ENCODE measurements at places on chromosomes 1 and 21. TPM values are rescaled to one million over a fixed set of nuclear protein-coding genes. Genes with fewer than 3 reads are reported as not detected.

DNA sequence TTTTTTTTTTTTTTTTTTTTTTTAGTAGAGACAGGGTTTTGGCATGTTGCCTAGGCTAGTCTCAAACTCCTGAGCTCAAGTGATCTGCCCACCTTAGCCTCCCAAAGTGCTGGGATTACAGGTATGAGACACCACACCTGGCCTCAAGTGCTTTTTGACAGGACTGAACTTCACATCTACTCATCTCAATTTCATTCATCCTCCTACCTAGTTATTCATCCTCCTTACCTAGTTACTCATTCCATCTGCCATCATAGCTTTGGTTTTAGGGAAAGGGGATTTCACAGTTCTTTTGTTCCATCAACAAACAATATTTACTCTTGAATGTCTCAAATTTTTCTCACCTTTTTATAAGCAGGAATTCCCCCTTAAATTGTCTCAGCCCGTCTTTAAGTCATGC lies 38.6 kb upstream of the RALGPS2 start:
- no peak for DNase-seq

DNA sequence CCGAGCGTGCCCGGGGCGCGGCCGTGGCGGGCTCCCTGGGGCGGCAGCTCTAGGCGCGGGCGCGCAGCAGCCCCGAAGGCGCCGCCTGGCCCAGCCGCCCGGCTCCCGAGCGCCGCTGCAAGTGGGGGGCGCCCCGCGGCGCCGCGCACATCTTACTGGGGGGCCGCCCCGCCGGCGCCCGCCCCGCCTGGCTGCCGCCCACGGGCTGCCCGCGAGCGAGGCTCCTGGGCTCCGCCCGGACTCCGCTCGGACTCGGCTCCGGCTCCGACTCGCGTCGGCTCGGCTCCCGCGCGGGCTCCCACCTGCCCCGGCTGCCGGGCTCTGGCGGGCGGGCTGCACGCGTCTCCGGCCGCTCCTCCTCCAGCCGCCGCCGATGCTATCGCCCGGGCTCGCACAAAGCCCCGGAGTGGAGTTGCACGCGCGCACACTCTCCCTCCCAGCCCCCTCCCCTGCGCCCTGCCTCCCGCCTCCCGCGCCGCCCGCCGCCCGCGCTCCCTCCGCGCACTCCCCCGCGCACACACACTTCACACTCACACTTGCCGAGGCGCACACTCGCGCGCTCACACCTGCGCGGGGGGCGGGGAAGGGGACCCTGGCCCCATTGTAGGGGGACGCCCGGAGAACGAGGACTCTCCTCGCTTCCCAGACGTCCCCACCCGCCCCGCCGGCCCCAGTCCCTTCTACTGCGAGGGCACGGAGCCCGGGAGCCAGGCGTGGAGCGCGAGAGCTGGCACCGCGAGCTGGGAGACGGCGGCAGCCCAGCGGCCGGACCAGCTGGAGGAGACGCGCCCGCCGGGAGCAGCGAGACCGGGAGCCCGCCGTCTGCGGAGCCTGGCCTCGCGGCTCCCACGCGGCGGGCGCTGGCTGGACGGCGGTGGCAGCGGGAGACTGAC lies at the start of gene GRIK3:
GRIK3 (minus strand) TSS at position 395 of the 893 bp plus-strand sequence. CDS start 407 bp downstream, outside the sequence.
- no peak for DNase-seq

DNA sequence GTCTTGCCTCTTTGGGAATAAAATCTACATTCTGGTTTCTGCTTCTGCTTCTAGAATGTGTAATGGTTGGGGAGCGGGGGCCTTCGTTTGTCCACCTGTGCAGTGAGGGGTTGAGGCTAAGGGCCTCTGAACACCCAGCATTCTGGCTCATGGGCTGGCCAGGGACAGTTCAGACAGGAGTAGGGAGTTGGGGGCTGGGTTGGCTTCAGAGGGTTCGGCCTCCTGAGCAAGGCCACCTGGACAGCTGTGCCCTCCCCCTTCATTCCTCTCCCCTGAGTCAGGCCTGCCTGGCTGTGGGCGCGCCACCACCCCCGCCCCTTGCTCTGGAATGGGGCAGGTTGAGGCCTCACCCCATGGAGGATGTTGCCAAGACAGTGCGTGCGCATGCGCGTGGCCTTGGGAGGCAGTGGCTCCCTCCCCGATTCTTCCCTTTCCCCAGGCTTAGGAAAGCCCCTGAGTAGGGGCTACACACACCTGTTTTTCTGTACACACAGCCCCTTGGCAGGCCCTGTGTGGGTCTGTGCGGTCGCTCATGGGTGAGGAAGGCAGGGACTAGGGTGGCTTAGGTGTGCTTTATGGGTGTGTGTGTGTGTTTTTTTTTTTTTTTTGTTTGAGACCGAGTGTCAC lies 57.0 kb downstream of the YARS1 start:
- peak; percentile 98 for DNase-seq

DNA sequence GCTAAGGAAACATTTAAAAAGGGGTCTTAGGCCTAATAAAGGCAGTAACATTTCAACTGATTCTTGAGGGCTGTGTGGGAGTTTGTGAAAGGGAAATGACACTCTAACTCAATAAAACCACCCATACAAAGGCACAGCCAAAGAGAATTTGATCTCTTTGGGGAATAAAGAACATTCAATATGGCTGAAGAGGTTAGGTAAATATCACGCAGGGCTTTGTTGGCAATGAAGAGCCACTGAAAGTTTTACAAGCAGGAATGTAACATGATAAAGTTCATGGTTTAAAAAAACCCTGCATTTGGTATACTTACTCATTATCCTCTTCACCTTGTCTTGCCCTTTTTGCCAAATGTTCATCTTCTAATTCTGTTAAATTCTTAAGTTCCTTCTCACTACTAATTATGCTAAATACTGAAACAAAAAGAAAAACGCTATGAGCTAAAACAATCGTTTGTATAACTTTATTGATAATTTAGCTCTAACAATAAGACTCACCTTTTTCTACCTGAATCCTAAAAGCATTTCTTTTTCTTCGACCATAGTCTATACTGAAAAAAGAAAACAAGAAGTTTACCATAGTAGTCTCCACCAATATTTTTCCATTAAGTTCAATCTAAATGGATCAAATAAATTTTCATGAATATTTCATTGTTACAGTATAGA lies 12.5 kb downstream of the NVL start:
- no peak for DNase-seq

DNA sequence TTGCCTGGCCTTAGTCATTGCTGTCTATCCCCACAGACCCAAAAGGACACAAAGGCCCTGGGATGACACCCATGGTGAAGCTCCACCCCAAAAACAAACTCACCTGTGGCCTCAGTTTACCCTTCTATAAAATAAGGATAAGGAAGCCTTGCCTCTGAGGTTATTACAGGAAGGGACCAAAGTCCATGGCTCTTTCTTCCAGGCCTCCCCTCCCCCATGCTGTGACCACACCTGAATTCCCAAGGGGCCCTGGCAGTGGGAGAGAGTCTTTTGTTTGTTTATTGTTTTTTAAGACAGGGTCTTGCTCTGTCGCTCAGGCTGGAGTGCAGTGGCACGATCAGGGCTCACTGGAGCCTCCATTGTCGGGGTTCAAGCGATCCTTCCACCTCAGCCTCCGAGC lies 10.5 kb upstream of the TNFRSF25 start:
- DNase-seq = peak; percentile 91

DNA sequence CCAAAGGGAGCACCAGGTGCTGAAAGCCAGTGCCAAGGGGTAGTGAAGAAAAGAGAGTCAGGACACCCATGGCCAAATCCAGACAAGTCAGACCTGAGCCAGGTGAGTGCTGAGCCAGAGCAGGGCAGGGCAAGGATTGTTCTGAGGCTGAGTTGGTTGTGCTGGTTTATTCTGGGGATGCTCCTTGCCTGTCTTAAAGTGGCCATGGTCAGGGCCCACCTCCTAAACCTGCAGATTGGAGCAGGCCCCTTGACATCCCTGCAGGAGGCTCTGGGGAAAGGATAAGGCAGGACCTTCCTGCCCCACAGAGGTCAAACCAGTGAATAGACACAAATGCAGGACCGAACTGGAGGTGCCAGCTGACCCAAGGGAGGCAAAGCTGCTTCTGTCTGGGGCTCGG lies 138.4 kb downstream of the HIVEP3 start:
- DNase-seq = no peak

DNA sequence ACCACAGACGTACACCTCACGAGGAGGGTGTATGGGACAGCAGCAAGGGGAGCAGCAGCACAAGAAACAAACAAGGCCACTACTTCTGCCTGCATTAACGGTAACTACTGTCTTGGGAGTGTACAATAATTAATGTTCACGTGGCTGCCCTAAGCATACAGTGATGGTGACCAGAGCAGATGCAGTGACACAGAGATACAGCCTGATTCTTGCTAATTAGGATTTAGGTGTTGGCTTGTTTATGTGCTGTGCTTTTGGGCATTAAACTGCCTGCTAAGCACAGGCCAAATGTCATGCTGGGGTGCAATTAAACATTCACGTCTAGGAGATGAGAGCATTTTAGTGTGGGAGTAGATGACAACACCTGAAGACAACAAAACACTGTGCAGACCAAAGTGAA lies 7.2 kb downstream of the ZNF669 start:
- DNase-seq = no peak

DNA sequence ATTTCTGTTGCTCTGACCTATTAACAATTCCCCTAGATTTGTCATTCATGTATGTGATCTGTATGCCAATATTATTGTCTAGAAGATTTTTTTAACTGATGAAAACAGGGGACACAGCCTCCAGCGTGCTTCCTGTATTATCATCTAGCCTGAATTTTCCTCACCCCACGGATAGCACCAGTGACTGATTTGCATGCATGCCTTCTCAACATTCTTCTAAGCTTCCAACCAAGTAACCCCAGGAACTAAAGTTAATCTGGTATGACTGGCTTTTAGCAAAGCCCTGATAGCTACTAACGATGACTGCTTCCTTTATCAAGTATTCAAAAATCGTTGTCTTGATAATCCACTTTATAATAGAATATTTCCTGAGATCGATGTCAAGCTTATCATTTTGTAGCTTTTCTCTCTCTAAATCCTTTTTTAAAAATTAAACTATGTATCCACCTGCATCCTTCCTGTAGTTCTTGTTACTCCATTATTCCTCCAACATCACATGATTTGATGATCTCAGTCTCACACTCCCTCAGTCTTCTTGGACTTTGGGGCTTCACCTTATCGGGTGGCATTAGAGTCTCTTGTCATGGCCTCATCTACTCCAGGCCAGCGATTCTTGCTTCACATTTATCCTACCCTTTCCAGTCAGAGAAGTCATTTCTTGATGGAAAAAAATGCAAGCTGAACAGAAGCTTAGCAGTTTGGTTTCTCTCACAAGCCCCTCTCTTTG lies 19.0 kb downstream of the BCAR3 start:
- peak; percentile 82 for DNase-seq

DNA sequence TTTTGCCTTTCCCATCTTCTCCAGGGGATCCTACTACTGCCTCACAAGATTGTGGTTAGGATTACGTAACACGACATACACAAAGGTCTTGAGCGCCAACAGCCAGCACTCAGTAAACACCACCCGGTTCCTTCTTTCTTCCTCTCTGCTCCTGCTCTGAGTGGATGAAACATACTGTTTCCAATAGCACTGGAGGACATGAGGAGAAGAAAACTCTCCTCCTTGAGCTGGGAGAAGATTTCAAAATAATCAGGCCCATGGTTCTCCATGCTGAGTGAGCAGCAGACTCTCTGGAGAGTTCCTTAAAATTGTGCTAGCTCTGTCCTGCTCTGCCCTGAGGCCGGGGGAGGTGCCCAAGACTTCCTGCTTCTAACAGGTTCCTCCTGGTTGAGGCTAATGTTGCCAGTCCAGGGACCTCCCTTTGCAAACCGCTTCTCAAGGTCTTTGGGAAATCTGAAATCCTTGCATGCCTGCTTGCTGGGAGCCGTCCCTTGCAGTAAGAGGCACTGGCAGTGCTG lies 29.4 kb upstream of the MX1 start:
- DNase-seq = peak; percentile 22

- DNase-seq = peak; percentile 88
Observed at GRCh38 chr1:80656014-80656636, 1144.6 kb upstream of the ADGRL2 start.

- DNase-seq = no peak
Observed at GRCh38 chr1:17999884-18000283, 107.7 kb upstream of the IGSF21 start.

DNA sequence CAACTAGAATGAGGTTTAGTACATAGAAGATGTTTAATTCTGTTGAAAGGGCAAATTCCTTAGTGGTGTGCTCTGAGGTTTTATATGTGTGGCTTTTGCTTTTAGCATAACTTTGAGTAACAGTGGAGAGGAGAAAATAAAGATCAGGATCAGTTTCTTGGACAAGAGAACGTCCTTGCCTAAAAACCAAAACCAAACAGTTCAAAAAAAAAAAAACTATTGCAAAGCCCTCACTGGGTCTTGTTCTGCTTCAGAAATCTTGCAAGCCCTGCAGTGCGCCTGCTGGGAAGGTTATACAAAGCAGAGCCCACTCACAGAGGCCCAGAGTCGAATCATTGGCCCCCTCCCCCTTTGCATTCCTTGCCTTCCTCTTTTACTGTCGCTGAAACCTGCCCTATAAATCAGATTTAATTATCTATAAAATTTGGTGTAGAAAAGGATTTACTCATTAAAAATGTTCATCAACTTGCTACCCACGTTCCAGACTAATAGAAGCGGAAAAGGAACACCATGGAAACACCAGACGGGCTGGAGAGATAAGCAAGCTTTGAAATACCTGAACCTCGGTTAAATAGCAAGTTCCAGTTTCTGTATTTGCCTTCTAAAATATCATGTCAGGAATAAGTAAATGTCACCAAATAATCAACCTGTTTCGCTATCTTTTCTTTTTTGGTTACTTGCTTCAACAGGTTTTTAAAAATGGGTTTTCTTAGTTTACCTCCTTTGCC lies 201.6 kb upstream of the PTBP2 start:
- DNase-seq = no peak

GRCh38 chr1:32997381-32997891 lies 32.8 kb upstream of the RNF19B start:
- no peak for DNase-seq

DNA sequence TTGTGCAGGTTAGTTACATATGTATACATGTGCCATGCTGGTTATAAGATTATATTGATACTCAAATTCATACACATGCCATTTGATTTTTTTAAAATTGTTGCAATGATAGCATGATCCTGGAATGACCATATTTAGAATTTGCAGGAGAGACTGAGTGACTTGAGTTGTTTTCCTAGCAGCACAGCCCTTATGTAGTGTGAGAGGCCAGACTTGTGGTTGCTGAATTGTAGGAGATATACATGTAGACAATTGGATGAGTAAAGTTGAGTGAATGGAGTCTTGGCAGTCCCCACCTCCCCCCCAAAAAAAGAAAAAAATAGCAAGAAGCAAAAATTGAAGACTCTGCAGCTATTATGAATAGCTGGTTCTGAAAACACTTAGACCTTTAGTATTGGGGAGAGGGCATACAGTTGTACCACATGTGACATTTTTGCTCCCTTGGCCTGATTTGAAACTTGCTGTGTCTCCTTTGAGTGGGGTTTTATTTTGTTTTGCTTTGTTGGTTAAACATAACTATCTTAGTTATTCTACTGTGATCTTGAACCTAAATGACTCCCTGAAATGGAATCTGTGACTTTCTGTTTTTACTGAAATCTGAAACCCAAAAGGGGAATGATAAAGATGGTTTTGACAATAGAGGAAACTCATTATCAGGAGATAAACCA lies 280.3 kb downstream of the HMCN1 start:
- no peak for DNase-seq

KRTAP13-2 gene
- polyA plus RNA-seq = not detected

MSH4 gene
- 0.24 TPM for polyA plus RNA-seq

CHI3L2 gene
- 2.4 TPM for polyA plus RNA-seq

C1QC gene
- 79.1 TPM for polyA plus RNA-seq

CDCA8 gene
- 10.1 TPM for polyA plus RNA-seq

All from large intestine (tissue), 12 donors.